NCI-H2029 treated with DMSO at 0.1 percent for 48 hours (cell line): ENCODE measurements at places on chromosomes 6 and 20.
A peak's percentile ranks its signal among the peaks of the same experiment; 100 is the strongest.

DNA sequence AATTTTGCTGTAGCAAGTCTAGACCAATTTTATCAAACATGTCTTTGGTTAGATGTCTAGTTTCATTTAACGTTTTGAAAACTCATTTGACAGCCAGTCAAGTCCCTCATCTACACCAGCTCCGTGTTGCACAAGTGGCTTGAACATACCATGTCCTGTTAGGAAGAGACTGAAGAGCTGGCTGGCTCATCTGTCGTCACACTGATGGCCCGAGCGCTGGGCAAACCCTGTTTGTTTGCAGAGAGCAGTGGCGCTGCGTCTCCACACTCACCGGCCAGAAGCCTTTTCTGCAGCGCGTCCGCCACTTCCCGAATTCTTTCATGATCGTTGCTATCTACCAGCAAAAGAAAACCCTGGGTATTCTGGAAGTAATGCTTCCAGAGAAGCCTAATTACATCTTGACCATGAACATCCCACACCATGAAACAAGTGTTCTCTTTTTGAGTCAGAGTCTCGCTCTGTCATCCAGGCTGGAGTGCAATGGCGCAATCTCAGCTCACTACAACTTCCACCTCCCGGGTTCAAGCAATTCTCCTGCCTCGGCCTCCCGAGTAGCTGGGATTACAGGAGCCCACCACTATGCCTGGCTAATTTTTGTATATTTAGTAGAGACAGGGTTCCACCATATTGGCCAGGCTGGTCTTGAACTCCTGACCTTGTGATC is 10.7 kb upstream of the TCFL5 start:
- no peak for DNase-seq

DNA sequence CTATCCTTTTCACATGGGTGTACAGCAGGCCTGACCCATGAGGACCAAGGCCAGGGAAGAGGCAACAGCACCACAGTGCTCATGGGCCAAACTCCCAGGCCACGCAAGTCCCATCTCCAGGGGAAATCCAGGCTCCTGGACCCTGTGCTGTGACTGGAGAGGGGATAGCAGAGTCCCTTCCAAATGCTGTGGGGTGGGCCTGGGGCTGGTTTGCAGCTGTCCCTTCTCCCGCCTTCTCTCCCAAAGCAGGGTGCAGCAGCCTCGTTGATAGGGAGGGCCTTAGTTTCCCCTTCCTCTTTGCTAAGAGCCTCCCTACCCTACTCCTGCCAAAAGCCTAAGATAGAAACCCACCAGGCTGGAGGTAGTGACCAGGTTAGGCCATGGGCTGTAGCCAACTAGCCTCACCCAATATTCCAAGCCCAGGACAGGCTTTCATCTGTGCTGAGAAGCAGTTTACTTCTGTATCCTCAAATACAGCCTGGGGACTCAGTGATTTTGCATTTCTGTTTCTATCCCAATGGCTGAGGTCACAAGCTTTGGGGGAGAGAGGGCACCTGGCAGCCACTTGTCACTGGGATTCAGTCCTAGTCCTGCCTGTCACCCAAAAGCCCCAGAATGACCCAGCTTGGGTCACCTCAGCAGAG is 1.4 kb downstream of the CTSZ start:
- DNase-seq: no peak

DNA sequence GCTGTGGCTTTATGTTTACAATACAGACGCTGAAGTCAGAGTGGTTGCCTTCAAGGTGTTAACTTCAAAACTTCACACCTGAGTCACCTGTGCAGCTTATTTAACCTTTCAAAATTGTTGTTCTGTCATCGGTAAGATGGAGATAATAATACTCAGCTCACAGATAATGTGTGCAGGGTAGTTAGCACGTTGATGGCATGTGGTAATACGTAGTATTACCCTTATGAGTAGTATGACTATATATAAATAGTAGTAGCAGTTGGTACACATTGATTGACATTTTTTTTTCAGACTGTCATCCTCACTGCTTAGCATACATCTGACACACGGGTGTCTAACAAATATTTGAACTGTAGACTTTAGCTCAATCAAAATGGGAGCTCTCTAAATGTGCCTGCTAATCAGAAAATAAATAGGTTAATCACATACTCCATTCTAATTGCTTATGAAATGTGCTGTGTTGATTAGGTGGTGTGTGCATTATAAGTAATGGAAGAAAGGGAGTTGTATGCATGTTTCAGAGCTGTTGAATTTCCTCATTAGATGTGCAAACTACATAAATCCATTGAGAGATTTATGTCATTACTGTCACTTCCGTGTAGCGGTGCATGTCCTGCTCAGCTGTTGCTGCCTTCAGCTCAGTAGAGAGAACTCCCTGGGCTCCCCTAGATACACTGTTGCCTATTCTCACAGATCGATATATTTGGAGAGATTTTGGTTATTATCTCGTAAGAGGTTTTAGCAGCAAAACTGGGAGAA is 11.2 kb upstream of the MROH8 start:
- no peak for DNase-seq

DNA sequence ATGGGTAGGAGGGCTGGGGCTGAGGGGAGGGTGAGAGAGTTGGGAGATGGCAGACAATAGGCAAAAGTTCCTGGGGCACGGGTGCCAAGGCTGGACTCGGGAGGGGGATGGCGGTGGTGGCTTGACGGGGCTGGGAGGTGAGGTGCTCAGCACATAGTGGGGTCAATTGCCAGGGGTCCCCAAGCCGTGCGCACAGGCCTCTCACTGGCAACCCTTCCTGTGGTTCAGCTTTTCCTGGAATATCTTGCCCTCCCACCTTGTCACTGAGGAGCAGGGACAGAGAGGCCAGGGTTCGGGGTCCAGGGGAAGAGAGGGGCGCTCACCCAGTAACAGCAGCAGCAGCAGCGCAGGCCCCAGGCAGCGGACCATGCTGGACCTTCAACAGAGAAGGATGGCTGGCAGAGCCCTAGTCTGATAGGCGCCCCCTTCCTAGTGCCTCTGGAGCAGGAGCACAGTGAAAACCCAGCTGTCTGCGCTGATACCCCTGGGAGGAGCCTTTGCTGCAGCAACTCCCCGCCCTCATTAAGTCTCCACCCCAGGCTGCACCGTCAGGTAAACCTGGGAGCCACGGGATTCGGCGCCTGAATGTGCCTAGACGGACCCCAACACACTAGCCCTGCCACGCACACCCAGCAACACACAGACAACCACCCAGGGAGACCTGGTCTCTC is at the start of gene GFRA4:
Gene GFRA4 (minus strand): TSS at position 369 of the 671 bp plus-strand sequence. CDS start 0 bp downstream, at position 369.
- DNase-seq: no peak

- peak; percentile 21 for DNase-seq
These were observed 719 bp downstream of the HSP90AB1 start for GRCh38 chr6:44247338-44248302.

GRCh38 chr6:168469521-168469920 is 28.5 kb downstream of the SMOC2 start:
- no peak for DNase-seq
